Neural progenitor cell (in vitro differentiated cells): ENCODE measurements at places on chromosomes 4 and X.

DNA sequence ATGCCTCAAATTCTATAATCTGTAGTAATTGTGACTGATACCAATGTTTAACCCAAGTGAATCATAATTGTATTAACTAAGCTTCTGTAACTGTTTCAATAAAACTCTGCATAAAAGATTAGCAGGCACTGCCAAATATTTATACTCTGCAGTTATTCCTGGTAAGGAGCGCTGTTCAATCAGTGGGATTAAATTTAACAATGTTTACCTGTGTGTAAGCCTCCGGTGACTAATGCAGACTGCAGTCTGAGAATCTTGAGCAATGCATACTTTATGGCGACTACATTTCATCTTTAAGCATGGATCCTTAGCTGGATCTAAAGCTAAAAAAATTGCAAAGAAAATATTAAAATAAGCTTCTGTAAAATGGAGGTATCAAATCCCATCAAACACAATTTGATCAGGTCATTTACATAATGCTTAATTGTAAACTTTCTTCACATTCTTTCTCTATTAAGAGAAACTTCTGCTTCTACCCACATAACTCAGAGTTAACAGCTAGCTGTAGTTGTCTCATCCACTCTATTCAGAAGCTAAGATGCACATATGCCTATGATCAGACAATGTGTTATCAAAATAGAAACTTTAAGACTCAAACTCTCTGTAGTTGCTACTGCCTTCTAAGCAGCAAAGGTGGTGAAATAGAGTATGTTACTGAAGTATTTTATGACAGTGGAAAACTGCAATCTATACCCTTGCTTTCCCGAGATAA lies 234.0 kb downstream of the SPOCK3 start:
- DNase-seq, result no peak

DNA sequence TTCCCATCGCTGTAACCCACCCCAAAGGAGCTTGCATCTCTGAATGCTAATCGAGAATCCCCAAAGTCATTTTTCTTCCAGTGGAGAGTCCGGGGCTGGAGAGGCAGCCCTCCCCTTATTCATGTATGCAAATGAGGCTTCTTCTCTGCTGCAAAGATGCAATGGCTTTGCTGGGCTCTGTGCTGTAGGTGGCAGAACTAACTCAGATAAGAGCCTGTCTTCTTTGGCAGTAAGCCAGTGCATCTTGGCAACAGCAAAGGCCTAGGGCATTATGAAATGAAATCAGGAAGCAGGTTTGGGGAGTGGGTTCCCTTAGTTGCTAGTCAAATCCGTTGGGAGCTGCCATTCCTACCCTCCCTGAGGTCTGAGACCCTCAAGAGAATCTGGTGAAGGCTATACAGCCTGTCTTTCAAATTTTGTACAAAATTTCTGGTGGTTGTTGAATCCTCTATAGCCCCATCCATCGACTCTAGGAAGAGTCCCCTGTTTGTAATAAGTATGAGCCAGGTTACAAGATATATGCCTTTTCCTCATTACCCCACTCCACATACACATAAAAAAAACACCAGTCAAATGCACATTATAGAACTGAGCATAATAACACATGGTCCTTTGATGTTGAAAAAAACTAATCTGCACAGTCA lies 290.6 kb upstream of the TAPT1 start:
- DNase-seq, result peak; percentile 27

GRCh38 chrX:9135901-9136510 lies 102.1 kb upstream of the FAM9B start:
- DNase-seq, result no peak

DNA sequence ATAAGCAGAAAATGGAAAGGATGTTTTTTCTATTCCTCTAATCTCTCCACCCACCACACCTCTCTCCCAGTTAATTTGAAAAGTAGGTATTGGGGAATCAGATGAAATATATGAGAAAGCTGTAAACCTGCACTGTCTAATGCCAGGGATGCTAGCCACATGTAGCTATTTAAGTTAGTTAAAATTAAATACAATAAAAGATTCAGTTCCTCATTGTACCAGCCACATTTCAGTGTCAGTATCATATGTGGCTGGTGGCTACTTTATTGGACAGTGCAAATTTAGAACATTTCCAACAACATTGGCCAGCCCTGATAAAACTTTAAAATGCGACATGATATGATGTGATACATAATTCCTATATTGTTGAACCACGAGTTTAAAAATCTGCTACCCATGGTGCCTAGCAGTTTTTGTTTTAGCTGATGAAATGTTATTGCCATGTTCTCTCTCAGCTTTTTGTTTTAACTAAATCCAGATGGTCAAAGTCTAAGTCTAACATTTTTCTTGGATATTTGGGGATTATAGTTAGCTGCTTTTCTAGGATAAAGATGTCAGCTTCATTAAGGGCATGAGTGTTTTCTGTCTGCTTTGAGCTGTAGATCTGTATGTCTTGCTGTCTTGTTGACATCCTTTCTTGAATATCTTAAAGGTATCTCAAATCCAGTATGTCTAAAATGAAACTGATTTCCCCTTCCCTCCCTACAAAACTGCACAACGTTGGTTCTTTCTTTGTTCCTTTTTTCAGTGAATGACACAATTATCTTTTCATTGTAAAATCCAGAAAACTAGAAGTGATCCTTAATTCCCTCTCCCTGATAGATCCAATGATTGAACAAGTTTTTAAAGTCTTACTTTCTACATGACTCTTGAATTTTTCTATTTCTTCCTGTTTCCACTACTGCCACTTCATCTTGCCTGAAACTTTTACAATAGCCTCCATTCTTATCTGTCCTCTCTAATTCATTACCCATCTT lies 6.2 kb downstream of the ARFIP1 start:
- no peak for DNase-seq

DNA sequence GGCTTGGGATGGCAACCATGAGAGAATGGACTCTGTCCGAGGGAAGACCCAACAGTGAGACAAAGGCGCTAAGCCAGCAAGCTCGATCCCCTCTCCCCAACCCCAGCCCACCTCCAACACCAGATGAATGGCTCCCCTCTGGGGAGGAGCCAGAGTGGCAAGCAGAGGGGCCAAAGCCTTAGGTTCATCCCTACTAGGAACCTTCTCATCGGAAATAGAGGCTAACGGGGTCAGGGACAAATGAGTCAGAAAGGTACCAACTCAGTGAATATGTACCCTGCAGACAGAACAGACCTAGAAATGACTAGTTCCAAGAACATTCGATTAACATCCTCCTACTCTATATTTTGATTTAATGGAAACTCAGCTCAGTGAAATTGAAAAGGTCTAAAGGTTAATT lies 73.9 kb downstream of the NSG1 start:
- no peak for DNase-seq

GRCh38 chr4:35151816-35152572 lies 1092.3 kb downstream of the ARAP2 start:
- DNase-seq, result peak; percentile 63

- DNase-seq, result no peak
Measured at GRCh38 chr4:154471526-154472331, 19.9 kb downstream of the DCHS2 start.

DNA sequence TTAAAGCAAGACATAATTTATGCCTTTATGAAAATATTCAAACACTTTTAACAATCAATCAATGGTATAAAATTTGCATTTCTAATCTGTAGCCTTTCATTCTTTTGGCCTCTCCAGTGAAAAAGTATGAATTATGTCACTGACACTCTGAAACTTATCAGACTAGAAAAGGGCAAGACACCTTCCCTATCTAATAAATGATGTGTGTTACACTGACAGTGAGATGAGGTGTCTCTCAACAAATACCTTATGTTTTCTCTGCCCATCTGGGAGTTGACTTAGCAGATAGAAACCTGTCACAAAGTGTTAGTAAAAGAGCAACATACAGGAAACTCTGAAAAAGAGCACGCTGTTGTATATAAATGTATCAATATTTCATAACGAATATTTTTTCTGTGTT lies 94.2 kb upstream of the TECRL start:
- no peak for DNase-seq

DNA sequence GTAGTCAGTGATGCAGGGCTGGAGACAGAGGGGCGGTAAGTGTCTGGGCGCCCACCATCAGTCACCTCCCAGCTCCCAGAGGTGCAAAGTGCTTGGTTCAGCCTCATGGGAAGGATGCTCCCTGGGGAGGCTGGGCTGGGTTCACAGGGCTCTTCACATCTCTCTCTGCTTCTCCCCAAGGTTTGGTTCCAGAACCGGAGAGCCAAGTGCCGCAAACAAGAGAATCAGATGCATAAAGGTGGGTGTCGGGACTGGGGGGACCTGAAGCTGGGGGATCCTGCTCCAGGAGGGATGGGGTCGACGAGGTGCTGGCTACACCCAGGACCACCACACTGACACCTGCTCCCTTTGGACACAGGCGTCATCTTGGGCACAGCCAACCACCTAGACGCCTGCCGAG lies 10.1 kb downstream of the SHOX start:
- DNase-seq, result no peak

GRCh38 chr4:77618383-77619241 lies 13.0 kb downstream of the CXCL13 start:
- peak; percentile 86 for DNase-seq

DNA sequence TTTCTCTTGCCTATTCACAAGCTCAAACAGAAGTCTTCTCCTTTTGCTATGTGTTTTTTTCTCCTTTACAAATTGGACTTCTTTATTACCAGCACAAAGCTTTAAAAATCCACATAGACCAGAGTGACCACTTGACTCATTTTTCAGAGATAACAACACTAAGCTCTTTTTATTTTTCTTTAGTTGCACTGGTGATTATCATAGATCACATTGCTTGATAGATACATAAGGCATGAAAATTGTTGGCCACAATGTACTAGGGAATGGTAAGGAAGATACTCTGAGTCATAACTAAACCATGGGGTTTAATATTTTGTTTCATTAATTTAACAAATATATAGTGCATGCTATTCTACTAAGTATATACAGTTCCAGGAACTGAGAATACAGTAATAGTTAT lies 159.0 kb downstream of the GASK1B start:
- no peak for DNase-seq

GRCh38 chrX:51876441-51876840 lies 17.0 kb upstream of the MAGED1 start:
- no peak for DNase-seq

- peak; percentile 54 for DNase-seq
Measured at GRCh38 chr4:185573651-185574199, 38.4 kb upstream of the PDLIM3 start.

- DNase-seq, result no peak
Measured at GRCh38 chr4:15652191-15652590, 3.0 kb downstream of the FBXL5 start.

DNA sequence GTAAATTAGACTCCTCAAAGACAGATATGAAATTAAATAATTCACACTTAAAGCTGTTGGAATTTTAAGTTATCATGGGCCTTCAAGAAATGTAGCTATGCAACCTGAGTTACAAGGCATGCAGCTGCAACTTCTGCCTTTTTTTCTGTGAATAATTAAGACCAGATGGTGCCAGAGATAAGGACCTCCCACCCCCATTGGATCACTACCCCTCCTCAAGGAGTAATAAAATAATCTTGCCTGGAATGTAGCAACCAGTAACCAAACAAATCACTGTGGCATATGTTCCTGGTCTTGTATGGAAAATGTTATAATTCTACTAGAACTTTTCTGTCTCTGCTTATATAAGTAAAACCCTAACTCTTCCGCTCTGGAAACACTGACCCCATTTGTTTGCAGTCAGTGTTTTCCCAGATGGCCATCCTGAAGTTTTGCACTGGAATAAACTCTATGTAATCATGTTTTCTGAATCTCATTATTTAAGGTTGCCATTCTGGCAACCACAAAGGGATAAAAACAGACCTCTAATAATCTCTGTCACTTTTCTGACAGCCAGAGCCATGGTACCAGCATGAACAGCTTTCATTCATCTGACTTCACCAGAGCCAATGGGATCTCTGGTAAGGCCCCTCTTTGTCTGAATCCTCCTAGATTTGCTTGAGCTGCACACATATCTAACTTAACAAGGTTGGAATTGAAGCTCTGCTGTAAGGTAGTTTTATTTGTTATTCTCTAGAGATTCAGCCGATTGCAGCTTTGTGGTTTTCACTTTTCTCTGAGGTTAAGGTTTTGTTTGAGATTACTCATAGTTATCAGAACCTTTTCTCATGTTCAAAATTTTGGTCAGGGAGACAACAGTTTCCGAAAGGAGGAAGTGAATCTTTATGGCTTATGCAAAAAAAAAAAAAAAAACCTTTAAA lies 274.6 kb downstream of the NAF1 start:
- no peak for DNase-seq

GRCh38 chr4:11338956-11339782 lies 89.5 kb downstream of the HS3ST1 start:
- DNase-seq, result no peak

DNA sequence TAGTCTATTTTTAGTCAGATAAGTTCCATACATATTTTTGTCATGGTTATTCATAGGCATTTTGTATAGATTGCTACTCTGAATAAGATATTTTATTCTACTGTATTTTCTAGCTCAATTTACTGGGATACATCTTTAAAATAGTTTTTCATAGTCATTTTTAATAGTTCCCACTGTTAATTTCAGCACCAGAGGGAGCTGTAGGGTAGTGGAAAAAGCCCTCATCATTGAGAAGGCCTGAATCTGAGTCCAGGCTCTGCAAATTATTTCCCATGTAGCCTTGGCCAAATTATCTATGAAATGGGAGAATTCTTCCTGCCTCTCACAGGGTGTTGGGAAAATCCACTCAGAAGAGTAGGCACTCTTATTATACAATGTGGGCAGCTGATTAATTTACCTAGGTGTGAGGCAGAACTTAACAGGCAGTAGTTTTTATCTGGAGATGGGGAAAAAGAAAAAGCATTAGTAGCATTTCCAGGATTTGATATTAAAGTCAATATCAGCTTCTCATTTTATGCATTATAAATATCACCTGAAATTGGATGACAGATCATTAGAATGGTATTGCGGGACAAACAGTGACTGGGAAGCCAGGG lies 102.9 kb upstream of the PAQR3 start:
- DNase-seq, result peak; percentile 48

DNA sequence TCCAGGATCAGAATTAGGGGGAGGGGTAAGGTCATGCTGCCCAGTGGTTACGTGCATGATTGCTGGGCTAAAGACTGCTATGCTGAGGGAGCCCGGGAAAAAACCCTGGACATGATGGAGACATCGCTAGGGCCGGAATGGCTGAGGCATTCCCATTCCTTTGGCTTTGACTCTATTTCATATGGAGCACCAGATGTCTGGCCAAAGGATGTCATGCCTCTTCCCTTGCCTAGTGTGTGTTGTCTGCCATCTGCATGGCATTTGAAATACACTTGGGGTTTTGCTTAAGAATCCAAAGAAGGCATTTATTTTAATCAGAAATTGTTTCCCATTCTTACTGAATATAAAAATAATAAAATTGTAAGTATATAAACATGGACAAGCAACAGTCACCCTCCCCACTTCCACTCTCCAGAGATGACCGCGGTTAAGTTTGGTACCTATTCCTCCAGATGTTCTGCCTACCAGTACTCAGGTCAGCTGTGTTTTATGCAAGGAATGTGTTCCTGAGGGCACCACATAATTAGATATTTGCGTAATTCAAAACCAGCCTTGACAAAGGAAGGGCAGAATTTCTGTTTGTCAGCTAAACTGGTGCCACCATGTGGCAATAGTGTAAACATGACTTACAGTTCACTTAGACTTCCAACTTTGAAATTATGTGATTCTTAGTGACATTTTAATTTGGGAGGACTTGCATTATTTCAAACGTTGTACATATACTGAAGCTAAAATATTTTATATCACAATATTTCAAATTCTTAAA lies 105.9 kb downstream of the CT47B1 start:
- DNase-seq, result peak; percentile 37

GRCh38 chr4:38015886-38016515 lies 55.8 kb downstream of the PTTG2 start:
- DNase-seq, result no peak

GRCh38 chrX:11968991-11969390 lies 169.3 kb upstream of the FRMPD4 start:
- no peak for DNase-seq

- DNase-seq, result no peak
Measured at GRCh38 chrX:45771560-45772340, 571.1 kb upstream of the DIPK2B start.
